Tongue (tissue), 3 donors: ENCODE measurements at places on chromosomes 16 and 17. TPM values are rescaled to one million over a fixed set of nuclear protein-coding genes. Genes with fewer than 3 reads are reported as not detected.

Gene ITGA2B
- 3.8 TPM for total RNA-seq

DNA sequence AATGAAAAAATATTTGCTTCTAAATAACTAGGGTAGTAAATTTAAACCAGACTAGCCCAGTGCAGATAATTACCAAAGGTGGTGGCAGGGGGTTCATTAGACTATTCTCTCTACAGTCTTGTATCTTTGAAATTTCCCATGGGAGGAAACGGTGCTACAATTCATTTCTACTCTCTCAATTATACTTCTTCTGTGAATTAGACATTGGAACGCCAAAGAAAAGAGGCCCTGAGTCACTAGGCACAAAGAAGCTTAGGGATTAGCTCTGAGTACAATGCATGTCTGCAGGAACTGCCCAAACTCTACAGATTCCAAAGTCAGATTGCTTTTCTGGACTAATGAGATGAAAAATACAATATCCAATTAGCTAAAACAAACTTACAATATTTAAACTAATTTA, 30.7 kb upstream of the ARL6IP1 start:
- no peak for DNase-seq

DNA sequence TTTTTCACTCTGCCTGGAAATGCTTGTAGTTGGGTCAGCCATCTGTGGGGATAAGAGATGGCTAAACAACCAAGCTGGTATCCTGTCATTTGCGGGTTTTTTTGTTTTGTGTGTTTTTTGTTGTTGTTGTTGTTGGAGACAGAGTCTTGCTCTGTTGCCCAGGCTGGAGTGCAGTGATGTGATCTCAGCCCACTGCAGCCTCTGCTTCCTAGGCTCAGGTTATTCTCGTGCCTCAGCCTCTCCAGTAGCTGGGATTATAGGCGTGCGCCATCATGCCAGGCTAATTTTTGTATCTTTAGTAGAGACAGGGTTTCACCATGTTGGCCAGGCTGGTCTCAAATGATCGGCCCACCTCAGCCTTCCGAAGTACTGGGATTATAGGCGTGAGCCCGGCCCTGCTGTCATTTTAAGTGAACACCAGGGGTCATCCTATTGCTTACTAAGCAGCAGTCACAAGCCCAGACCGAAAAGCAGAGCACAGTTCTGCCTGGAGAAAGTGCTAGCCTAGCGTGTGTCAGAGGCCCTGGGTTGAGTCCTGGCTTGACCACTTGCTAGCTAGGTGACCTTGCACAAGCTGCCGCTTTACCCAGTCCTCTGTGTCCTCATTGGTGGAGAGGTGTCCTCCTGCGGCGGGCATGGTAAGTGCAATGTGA, 4.6 kb downstream of the SMCR8 start:
- DNase-seq: peak; percentile 56

GRCh38 chr16:79359082-79359481, 241.5 kb downstream of the MAF start:
- no peak for DNase-seq

DNA sequence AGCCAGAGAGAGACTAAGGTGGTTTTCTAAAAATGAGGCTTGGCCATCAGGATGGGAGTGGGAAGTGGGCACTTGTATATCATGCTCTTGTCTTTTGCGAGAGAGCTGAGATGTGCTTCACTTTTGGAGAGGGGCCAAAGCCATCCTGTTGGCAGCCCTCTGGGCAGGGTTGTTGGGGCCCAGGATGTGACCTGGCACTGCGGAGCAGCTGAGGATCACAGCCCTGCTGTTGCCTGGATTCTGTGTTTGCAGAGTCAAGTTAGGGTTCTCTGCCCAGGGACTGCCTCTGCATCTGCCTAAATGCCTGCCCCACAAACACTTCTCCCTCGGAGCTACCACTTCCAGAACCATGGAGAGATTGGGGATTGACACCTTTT, 71.2 kb downstream of the PLD6 start:
- DNase-seq: peak; percentile 60

Gene CDH8
- total RNA-seq: 9.4 TPM

Gene SOX15
- total RNA-seq: 9.6 TPM

GRCh38 chr16:14545346-14545884, 84.6 kb downstream of the PARN start:
- DNase-seq: no peak

Gene DPEP2
- 12.1 TPM for total RNA-seq

- DNase-seq: no peak
Measured at GRCh38 chr16:21190599-21190998, 20.8 kb downstream of the ZP2 start.

DNA sequence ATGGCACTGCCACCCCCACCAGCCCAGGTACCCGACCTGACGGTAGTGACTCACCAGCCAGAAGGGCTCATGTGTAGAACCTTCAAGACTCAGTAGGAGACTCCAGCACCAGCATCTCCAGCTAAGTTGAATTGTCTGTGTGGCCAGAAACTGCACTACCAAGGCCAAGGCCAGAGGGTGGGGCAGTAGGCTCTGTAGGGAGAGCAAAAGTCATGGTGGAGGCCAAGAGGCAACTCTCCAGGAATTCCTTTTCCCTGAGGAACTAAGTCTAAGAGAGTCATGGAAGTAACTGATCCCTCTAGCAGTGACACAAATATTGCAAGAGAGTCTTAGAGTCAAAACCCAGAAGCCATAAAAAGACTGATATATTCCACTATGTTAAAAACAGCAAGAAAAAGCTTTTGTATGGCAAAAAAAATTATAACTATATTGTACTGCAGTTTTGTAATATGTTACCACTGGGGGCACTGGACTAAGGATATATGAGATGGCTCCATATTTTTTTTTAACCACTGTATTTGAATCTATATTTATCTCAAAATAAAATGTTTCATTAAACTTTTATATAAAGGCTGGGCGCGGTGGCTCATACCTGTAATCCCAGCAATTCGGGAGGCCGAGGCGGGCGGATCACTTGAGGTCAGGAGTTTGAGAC, 30.2 kb upstream of the GUCY2D start:
- DNase-seq: no peak

- DNase-seq: peak; percentile 76
Measured at GRCh38 chr17:45394091-45394490, 38.6 kb downstream of the ARHGAP27 start.

- no peak for DNase-seq
Measured at GRCh38 chr16:28158136-28158535, 53.6 kb downstream of the XPO6 start.

- DNase-seq: no peak
Measured at GRCh38 chr17:28572259-28573039, 1.1 kb upstream of the PIGS start.

DNA sequence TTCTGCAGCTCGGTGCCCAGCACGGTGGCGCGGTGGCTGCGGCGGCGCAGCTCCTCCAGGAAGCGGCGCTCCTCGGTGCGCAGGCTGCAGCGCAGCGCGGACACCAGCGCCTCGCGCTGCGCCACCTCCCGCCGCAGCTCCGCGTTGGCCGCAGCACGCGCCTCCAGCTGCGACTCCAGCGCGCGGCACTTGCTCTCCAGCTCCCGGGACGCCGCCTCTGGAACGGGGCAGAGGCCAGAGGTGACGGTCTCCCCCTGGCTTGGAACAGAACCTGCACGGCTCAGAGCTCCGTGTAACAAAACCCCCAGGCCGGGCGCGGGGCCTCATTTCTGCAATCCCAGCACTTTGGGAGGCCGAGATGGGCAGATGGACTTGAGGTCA, 13.2 kb upstream of the CLUH start:
- DNase-seq: peak; percentile 51

DNA sequence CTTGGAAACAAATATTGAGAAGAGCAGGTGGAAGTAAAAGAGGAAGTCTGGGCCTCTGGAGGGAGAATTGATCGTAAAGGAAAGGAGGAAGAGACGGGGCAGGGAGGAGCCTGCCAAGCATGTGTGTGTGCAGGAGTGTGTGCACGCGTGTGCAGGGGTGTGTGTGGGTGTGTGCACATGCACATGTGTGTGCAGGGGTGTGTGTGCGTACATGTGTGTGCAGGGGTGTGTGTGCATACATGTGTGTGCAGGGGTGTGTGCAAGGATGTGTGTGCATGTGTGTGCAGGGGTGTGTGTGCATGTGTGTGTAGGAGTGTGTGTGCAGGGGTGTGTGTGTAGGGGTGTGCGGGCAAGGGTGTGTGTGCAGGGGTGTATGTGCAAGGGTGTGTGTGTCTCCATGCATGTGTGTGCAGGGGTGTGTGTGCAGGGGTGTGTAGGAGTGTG, 10.0 kb downstream of the CEP295NL start:
- no peak for DNase-seq

DNA sequence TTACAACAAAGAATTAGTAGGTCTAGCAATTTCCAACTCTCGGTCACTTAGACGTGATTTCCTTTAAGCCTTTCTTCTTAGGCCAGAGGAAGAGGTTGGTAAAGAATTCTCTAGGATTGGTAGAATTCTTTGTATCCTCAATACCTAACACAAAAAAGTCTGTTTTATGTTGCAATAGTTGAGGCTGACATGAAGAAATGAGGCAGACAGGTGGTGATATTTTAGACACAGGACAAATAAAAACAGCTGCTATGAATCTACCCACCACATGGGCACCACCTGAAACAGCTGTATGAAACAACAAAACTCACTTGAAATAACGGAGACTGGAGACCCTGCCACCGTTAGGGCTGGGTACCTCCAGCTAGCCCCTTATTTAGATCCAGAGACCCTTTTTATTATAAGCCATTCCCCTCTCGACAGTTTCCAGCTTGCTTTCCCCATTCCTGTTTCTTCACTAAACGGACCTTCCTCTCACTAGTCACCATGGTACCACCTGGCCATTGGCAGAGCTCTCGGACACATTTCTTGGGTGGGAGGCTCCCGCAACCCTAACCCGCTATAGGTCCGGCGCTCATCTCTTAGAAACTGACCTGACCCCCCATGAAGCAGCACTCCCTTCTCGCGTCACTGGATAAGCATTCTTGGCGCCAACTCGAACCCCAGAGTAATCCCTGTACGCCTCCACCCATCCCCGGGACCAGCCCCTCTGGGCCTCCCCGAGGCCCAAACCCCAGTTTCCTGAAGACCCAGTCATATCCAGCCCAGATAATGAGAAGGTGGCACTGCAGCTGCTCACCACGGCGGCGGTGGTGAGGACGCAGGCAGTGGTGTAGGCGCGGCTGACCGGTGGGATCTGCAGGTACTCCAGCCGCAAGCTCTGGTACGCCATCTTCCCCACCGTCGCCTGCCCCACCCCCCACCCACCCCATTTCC, at the start of gene DERL2:
TSS of gene DERL2 (minus strand) at position 909 of the 936 bp plus-strand sequence. CDS start at position 892, 17 bp downstream.
- DNase-seq: peak; percentile 42

DNA sequence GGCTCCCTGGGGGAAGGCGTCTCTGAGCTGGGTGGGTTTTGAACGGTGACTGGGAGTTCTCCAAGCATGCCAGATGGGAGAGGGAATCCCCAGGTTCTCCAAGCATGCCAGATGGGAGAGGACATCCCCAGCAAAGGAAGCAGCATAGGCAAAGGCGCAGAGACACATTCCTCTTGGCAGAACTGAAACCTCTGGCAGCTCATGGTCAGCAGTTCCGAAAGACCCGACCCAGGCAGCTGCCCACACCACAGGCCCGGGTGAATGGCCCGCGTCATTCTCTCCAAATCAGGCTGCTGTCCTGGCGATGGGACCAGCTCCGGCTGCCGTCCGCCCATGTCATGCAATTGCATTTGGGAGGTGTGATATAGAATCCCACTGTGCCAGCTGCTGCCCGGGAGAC, 8.0 kb downstream of the ZNF469 start:
- no peak for DNase-seq

- no peak for DNase-seq
Measured at GRCh38 chr17:10111907-10112452, 86.4 kb downstream of the GAS7 start.

- no peak for DNase-seq
Measured at GRCh38 chr17:75371981-75372380, 33.5 kb downstream of the GRB2 start.

DNA sequence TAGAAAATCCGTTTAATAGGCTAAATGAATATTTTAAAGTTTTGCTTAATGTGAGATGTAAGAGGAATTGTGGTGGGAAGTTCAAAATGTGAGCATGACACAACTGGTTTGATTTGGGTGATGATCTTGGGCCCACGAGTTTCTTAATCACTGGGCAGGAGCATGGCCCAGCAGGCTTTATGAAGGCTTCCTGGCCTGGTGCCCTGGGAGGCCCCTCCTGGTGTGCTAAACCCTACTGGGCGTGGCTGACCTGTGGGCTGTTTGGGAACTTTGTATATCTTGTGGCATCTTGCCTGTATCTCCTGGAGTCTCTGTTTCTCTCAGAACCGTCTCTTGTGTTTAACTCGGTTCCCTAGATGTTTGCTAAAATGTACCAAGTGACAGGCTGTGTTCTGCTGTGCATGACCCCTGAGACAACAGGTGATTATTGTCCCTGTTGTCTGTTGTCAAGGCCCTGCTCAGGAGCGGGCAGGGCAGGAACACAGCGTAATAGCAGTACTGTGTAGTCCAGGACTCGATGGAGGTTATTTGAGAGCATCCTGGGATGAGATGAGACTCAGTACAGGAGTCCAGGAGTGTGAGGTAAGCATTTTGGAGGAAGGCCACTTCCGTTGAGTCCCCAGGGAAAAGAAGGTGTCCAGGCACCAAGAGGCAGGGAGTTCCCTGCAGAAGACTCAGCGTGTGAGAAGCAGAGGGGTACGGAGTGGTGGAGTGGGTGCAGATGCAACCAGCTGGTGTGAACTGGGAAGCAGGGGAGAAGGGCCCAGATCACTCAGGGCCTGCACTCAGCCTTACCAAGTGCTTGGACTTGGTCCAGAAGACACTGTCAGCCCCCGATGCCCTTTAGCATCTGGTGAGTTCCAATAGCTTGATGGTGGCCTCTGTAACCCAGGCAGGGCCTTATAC, 48.5 kb downstream of the B9D1 start:
- no peak for DNase-seq

DNA sequence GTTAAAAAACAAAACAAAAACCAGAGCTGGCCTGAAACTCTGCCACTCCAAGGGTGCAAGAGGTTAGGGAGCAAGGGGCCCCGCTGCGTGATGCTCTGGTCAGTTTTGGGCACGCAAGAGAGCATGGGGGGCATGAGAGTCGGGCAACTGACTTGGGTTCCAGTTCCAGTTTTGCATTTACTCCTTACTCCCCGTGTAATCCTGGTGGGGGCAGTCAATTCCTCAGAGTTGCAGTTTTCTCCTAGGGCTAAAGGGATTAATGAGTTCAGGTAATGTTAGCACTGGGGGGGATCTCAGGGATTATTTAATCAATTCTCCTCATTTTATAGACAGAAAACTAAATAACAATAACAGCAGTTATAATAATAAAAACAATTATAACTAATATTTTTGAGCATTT, 72.9 kb upstream of the PMFBP1 start:
- no peak for DNase-seq

DNA sequence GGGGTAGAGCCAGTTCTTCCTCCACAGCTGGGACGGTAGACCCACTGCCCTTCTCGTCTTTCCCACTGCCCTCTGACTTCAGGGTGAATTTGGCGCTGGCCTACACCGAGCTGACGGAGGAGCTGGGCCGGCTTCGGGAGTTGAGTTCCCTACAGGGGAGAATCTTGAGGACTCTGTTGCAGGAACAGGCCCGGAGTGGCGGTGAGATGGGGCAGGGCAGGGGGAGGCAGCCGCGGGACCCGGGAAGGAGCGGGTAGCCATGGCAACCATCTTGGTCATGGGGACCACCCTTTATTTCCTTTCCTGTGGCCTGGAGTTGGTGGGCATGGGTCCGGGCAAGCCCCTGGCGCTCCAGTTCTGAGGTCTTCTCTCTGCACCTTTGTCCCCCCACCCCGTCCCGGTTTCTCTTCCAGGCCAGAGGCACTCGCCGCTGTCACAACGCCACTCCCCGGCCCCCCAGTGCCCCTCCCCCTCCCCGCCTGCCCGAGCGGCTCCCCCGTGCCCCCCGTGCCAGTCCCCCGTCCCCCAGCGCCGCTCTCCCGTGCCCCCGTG, 14.4 kb downstream of the TBKBP1 start:
- DNase-seq: no peak

Gene C17orf78
- not detected for total RNA-seq
